ENCODE measurements at places on chromosomes 1 and 21.

DNA sequence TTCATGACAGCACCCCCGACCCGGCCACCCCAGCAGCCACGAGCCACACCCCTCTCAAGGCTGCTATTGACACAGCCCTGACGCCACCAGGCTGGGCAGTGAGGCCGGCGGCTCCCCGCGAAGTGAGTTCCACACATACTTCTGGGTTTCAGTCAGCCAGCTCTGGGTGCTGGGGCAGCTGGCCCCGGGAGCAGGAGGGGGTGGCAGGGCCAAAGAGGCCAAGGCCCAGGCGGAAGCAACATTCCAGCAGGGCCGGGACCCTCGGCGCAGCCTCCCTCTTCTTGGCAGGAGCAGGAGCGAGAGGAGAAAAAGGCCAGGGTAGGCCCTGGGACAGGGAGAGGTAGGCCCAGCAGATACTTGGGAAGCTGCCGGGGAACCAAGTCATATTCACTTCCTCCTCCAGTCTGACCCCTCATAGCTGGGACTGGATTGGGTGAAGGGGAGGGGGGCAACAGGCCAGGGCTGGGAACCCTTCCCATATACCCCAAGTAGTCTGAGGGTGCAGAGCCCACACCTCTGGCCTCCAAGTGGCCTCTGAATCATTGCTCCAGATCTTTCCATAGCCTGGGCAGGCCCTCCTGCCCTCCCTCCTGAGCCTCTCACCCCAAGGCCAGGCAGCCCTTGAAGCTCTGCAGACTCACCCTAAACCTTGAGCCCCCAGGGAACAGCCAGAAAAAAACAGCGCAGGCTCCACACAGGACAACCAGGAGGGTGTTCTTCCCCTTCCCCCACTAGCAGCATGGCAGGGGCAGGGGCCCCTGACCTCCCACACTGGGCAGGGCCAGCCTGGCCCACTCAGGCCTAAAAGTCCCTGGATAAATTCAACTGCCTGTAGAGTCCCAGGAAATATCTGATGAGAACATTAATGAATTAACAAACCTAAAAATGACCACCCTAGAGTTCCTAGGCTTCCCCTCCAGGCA is 5.7 kb downstream of the HSPG2 start:
- DNase-seq, result peak; percentile 88

GRCh38 chr1:111963985-111964738 is 25.3 kb downstream of the KCND3 start:
- DNase-seq, result no peak

- no peak for DNase-seq
These were observed 54.5 kb upstream of the MRPS6 start for GRCh38 chr21:34018910-34019309.

DNA sequence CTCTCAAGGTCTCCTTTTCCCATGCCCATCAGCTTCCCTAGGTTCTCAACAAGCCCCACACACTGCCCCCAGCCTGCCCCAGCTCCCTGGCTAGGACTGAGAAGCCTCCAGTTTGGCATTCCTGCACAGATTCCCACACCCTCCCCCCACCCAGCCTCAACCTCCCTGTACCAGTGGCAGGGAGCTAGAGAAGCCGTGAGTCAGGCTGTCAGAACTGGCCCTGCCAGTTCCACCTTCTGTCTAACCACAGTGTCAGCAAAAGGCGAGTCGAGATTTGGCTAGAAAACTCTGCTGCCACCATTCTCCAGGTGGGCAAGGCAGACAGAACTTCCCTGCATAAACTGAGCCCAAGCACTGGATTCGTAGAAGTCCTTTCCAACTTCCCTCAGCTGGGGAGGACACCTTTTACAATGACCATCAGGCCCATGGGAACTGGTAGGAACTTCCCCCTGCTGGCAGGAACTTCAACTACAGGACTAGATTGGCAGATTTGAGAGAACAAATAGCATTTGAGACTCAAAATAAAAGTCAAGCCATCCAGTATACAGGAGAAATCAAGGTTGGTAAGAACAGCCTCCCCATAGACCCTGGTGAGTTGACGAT is 31.0 kb downstream of the TNNT2 start:
- peak; percentile 49 for DNase-seq

- DNase-seq, result no peak
These were observed 6.4 kb upstream of the CFAP107 start for GRCh38 chr1:12739613-12740012.

GRCh38 chr1:201551877-201552731 is 13.2 kb downstream of the NAV1 start:
- DNase-seq, result peak; percentile 73
